HS-27A (cell line): ENCODE measurements at places on chromosomes 1 and 21.

- no peak for DNase-seq
Measured at GRCh38 chr1:55869065-55869464, 653.9 kb upstream of the USP24 start.

DNA sequence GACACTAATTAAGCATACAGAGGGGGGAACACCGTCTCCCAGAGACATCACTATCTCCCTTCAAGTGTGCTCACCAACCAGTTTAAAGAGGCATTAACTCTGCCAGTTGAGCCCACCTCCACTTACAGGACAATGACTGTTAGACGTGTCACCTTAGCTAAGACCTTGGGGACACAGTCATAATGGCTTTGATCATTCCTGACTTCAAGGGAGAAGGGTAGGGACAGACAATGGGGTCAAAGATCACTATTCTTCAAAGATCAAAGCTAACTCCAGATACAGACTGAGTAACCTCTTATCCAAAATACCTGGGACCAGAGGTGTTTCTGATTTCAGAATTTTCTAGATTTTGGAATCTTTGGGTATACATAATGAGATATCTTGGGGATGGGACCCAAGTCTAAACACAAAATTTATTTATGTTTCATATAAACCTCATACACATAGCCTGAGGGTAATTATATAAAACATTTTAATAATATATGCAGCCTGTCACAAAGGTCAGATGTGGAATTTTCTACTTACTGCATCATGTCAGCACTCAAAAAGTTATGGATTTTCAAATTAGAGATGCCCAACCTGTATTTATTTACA is 246.1 kb downstream of the SLC45A1 start:
- no peak for DNase-seq

- DNase-seq, result peak; percentile 62
Measured at GRCh38 chr1:200075938-200076546, 48.5 kb downstream of the NR5A2 start.

DNA sequence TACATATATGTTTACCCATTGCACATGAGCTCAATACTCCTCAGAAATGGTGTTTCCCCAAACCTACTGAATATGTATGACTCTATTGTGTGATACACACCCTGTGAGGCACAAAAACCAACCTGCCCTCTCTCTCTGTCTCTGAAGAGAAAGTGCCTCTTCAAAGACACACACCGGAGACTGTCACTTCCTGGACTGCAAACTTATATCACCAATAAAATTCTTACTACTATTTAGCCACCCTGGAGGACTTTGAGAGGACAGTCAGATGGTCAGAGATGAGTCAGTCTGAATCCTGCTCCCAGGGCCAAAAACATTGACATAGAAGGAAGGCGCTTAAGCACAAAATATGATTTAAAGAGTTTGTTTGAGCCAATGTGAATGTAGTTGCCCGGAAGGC is 110.4 kb downstream of the PPIAL4G start:
- DNase-seq, result no peak

GRCh38 chr1:232873931-232874330 is 68.7 kb downstream of the MAP10 start:
- DNase-seq, result no peak

GRCh38 chr1:154869351-154870114 is 548 bp downstream of the KCNN3 start:
- no peak for DNase-seq

DNA sequence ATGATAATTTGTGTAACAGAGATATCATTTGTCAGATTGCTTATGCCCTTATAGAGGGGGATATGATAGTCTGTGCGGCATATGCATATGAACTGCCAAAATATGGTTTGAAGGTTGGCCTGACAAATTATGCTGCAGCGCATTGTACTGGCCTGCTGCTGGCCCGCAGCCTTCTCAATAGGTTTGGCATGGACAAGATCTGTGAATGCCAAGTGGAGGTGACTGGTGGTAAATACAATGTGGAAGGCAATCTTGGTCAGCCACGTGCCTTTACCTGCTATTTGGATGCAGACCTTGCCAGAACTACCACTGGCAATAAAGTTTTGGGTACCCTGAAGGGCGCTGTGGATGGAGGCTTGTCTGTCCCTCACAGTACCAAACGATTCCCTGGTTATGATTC is 82.4 kb downstream of the ZMYM4 start:
- no peak for DNase-seq

GRCh38 chr1:3541936-3542335 is 69.4 kb downstream of the MEGF6 start:
- DNase-seq, result no peak

DNA sequence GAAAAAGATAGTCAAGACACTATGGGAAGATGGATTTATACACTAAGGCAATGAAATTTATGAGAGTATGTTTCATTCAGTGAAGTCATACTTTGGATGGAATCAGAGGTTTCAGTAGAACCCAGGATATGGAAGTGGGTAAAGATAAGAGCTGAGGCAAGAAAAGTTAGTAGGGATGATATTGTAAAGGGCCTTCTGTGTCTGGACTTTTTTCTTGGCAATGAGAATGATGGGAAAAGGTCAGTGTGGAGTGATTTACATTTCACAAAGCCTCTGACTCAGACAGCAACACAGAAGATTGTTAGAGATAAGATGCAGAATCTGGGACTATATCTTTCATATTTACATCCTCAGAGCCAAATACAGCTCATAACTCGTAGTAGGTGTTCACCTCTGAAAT is 32.1 kb downstream of the SH3BGR start:
- DNase-seq, result no peak

GRCh38 chr1:26190373-26190987 is at the start of gene CATSPER4:
TSS of gene CATSPER4 (plus strand) at chr1:26190602. CDS start at chr1:26190628, 26 bp downstream.
- DNase-seq, result no peak

DNA sequence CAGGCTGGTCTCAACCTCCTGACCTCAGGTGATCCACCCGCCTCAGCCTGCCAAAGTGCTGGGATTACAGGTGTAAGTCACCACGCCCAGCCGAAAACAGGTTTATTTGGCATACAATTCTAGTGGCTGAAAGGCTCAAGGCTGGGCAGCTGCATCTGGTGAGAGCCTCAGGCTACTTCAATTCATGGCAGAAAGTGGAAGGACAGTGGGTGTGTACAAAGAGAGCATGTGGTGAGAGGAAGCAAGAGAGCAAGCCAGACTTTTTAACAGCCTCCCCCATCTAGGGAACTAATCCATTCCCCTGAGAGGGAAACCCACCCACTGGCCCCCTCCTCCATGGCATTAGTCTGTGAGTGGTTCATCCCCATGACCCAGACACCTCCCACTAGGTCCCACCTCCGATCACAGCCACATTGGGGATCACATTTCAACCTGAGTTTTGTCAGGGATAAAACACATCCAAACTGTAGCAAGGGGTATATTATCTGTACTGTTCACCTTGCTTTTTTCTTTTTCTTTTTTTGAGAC is 9.5 kb downstream of the BMP8A start:
- DNase-seq, result no peak

DNA sequence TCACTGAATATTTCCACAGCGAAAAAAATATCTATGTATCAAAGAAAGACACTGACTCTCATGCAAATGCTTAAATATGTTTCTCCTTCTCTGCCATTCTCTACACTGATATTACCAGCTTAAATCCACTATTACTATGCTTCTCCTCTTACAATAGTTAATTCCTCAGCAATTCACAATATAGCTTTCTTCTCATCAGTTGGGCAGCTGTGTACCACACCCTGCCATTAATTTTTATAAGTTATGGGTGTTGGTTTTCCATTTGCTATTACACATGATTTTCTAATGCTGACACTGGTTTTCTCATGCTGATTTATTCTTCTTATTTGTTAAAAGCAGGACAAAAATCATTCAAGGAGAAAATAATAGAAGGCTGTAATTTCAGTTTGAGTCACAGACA is 251.8 kb downstream of the TBX15 start:
- DNase-seq, result no peak

DNA sequence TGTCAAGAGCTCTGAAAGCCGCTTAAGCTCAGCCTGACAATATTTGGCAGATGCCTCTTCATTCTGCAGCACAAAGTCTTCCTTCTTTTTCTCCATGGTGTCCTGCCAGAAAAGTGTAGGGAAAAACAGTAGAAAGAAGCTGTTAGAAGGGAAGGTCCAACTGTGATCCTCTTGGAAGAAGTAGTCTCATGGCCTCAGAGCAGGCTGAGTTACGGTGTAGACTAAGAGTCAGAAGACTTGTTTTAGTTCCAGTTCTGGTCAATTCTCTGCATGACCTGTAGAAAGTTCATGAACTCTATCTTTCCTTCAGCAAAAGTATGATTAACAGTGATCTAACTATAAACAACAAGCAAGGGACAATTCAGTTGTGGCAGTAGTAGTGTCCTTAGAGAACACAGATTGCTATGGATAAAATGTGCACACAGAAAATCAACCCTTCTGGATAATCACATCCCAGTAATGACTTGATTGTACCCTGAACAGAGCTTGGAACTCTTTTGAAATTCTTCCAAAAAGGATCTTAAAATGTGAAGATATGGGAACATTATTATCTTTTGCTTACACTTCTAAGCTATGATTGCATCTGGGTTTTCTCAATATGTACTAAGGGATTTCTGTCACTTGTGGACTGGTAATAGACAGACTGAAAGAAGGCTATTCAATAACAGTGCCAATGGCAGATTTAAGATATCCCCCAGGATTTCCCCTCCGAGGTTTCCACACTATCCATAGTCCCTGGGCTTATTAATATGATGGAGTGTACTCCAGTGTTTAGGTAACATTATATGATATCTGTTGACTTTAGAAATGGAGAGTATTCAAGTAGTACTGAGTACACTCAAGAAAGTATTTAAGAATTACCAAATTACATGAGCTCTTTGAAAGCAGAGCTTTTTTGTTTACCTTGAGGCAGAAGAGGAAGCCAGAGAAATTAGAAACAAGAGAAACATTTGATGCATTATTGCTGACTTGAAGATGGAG is 22.1 kb upstream of the GBP2 start:
- no peak for DNase-seq

DNA sequence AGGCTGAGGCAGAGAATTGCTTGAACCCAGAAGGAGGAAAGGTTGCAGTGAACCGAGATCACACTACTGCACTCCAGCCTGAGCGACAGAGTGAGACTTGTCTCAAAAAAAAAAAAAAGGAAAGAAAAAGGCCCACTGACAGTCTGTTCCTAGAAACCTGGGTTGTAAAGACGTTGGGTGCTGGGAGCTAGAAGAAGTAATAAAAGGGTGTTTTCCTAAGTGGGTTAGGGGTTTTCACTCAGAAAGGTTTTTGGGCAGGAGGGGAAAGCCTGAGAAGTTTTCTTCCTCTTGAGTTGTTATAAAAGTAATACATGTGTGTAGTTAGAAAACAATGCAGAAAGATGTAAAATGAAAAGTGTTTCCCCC is 25.4 kb downstream of the CELA3A start:
- no peak for DNase-seq

DNA sequence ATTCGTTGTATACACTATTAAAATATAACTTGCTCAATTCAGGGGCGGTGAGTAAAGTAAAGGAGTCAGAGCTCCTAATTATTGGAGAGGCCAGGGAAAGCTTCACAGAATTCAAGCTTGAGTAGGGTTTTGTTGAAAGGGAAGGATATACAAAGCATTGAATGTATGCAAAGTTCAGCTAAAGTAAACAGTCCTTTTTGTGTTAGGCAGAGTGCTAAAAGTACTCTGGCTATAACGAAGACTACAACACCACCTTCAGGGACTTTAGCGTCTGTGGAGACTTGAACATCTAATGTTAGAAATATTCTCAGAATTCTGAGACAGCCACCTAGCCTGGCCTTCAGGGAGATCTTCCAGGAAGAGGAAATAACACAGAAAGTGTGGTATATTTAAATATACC is 1.1 kb downstream of the FALEC start:
- no peak for DNase-seq

GRCh38 chr1:241591317-241591716 is 48.9 kb downstream of the CHML start:
- DNase-seq, result no peak

DNA sequence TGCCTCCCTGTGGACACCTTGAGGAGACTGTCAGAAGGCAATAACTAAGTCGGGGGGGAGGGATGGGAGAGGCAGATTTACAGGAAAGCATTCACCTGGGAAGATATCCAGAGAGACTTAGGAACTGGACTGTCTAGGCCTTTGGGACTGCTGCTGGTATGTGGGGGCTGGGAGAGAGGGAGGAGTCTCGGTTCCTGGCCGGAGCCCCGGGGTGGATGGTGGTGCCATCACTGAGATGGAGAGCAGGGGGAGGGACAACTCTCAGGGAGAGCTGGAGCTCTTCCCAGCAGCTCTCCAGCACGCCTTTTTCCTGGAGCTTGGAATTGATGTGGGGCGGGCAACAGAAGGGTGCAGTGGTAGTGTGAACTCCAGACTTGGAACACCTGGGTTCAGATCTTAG is 22.1 kb downstream of the PTPRF start:
- DNase-seq, result no peak

DNA sequence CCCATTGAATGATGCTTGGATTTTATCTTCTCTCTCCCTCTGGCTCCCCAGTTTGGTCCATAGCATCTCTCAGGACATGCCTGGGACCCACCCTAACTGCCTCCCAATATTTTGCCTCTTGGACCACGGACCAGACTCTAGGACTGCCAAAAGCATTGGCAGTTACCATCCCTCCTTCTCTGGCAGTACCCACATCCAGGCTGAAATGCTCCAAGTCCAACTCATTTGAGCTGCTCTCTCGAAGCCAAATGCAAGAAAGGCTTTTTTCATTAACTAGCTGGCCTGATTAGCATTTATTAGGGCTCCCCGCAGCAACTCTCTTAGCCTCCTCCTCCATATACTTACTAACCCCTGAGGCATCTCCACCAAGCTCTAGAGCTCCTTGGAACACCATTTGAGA is 140.0 kb upstream of the GRIK3 start:
- no peak for DNase-seq

DNA sequence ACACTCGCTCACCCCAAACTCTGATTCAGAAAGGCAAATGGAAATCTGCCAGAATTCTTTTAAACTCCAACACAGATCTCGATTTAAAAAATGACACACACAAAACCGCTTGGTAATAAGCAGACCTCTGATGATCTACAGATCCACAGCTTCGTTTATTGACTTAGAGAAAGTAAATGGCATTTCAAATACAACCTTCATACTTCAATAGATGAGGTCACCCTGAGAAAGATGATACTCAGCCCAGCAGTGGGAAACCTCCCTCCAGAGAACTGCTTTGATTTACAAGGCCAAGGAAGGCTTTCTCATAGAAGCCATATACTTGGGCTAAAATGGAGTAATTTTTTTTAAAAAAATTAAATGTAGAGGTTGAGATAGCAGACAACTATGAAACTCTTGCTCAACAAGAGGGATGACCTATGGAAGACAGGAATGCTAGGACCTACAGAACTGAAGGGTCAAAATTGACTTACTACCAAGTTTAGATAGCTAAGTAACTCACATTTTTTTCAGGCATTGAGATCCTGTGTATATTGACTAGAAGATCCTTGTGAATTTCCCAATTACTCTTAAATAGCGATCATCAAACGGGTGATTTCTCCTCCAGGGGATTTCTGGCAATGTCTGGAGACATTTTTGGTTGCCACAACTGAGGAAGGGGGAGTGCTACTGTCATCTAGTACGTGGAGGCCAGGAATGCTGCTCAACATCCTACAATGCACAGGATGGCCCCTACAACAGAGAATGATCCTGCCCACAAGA is 143.9 kb downstream of the CLIC6 start:
- DNase-seq, result peak; percentile 68
